ENCODE measurements at places on chromosomes 5 and 9. TPM values are rescaled to one million over a fixed set of nuclear protein-coding genes. Genes with fewer than 3 reads are reported as not detected.

- no peak overlapping the region for H3K27ac ChIP-seq
- H3K27me3 ChIP-seq, result no peaks in the 10 kb centered on the region
- DNase-seq, result no peak
- peaks cover 20% of the 10 kb centered on the region for H3K4me1 ChIP-seq
- H3K4me3 ChIP-seq, result no peak overlapping the region
Observed at GRCh38 chr9:37990404-37991015, 78.5 kb downstream of the SHB start.

DNA sequence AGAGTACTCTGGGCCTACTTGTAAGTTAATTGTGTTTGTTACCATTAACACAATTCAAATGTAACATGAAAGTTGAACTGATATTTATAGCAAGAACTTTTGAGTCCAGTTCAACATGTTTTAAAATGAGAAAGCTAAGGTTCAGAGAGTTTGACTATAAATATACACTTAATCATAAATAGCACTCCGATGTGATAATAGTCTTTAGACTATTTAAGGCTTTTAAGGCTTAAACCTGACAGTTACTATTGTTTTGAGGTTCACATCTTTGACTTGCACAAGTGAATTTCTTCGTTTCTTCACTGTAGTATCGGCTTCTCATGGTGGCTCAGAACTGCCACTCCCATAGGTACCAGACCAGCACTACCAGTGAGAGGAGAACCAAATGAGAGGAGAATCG lies 42.4 kb downstream of the ZNF608 start:
- H3K27me3 ChIP-seq, result no peaks in the 10 kb centered on the region
- no peak for DNase-seq
- H3K4me3 ChIP-seq, result no peak overlapping the region
- no peaks in the 10 kb centered on the region for H3K4me1 ChIP-seq

- H3K4me1 ChIP-seq, result no peaks in the 10 kb centered on the region
- H3K27ac ChIP-seq, result no peak overlapping the region
- DNase-seq, result no peak
- H3K27me3 ChIP-seq, result no peaks in the 10 kb centered on the region
- no peaks in the 10 kb centered on the region for H3K36me3 ChIP-seq
- no peak overlapping the region for H3K4me3 ChIP-seq
Observed at GRCh38 chr5:124199893-124200292, 546.5 kb downstream of the ZNF608 start.

DNA sequence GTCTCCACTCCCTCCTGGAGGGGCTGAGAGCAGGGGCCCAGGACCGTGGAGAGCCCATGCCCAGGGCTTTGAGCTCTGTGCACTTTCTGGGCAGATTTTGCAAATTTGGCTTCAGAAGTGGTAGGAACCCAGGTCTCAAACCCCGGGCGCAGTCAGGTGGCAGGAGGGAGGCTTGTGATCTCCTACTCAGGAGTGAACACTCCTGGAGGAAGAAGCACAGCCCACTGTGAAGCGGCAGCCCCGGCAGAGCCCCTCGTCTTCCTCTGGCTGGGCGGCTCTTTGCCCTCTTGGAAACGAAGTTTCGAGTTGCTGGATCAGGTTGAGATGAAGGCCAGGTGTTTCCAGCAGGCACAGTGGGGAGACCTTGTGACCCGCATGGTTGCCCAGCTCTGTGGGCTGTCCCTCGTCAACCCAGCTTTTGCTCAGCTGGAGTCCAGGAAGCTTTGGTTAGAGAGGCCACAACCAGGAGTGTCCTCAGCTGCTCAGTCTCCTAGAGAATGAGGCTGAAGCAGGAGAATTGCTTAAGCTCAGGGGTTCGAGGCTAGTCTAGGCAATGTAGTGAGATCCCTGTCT lies 48.5 kb downstream of the WNK2 start:
- no peak for DNase-seq
- H3K4me3 ChIP-seq, result no peak overlapping the region
- no peak overlapping the region for H3K27ac ChIP-seq
- H3K27me3 ChIP-seq, result no peaks in the 10 kb centered on the region

- no peak overlapping the region for H3K4me3 ChIP-seq
- no peak overlapping the region for H3K27ac ChIP-seq
Observed at GRCh38 chr9:108052431-108053080, 563.0 kb upstream of the KLF4 start.

DNA sequence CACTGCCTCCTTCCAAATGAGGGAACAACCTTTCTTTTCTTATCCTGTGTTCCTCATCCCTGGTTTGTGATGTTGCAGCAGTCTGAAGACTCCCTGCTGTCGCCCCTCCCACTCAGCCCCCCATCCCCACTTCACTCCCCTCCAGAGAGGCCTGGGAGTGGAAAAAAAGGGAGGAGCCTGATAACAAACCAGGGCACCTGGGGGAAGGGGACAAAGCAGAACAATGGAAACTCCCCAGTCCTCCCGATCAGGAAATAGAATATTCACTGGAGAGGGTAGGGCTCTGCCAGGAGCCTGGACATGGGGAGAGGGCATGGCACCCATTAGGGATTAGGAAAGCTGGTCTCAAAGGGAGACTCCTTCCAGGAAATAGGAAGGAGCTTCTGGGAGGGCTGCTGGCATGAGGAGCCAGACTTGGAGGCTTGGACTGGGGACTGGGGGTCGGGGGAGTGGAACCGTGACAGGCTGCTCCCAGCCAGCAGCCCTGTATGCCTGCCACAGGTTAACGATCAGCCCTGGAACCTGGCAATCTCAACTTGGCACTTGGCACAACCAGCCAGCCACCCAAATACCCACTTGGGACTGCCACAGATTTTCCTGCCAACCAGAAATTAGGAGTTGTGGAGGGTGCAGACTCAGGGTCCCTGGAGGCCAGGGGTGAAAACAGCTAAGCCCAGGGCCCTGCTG lies 20.0 kb downstream of the PCDH1 start:
- H3K27ac ChIP-seq, result no peak overlapping the region
- H3K36me3 ChIP-seq, result no peaks in the 10 kb centered on the region
- H3K27me3 ChIP-seq, result no peaks in the 10 kb centered on the region
- no peaks in the 10 kb centered on the region for H3K4me1 ChIP-seq
- H3K4me3 ChIP-seq, result no peak overlapping the region

GRCh38 chr5:9058666-9059065 lies 487.2 kb downstream of the SEMA5A start:
- H3K36me3 ChIP-seq, result no peaks in the 10 kb centered on the region
- H3K4me3 ChIP-seq, result no peak overlapping the region
- DNase-seq, result no peak
- no peaks in the 10 kb centered on the region for H3K4me1 ChIP-seq

- no peaks in the 10 kb centered on the region for H3K4me1 ChIP-seq
- no peaks in the 10 kb centered on the region for H3K27me3 ChIP-seq
Observed at GRCh38 chr9:135565141-135565628, 3.6 kb downstream of the PAEP start.

DNA sequence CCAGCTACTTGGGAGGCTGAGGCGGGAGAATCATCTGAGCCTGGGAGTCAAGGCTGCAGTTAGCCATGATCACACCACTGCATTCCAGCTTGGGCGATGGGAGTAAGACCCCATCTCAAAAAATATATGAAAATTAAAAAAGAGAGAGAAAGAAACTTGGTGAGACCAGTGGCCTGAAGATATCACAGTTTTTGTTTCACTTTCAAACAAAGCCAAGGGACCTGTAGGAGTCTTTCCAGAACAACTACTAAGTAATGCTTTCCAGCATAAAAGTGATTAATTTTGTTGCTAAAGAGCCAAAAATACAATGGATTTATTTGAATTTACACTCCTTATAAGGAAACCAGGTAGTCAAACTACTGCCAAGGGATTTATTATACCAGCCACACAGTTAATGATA lies 23.5 kb downstream of the GKAP1 start:
- no peaks in the 10 kb centered on the region for H3K27me3 ChIP-seq
- H3K4me1 ChIP-seq, result no peaks in the 10 kb centered on the region
- no peak overlapping the region for H3K27ac ChIP-seq
- peaks cover 30% of the 10 kb centered on the region for H3K36me3 ChIP-seq
- no peak for DNase-seq

GRCh38 chr5:14064841-14065240 lies 78.3 kb upstream of the TRIO start:
- no peaks in the 10 kb centered on the region for H3K27me3 ChIP-seq
- no peaks in the 10 kb centered on the region for H3K36me3 ChIP-seq
- no peak overlapping the region for H3K27ac ChIP-seq
- no peak overlapping the region for H3K4me3 ChIP-seq
- DNase-seq, result no peak

DNA sequence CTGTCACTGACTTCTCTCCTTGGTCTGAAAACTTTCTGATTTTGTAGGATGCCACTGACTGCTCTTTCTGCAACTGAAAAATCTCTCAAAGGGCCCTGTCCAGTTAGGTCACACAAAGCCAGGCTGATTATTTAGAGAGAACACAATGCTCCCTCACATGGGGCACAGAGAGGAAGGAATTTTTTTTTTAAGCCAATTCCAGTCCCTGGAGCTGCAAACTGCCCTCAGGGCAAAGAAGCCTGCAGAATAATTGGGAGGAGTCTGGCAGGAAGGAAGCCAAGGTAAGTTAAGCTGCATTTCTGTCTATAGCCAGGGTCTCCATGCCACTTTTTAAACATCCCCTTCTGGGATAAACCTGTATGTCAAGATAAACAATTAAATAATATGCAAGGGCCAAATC lies 305.5 kb downstream of the ZSWIM6 start:
- H3K27me3 ChIP-seq, result no peaks in the 10 kb centered on the region
- no peak for DNase-seq
- no peaks in the 10 kb centered on the region for H3K4me1 ChIP-seq
- no peak overlapping the region for H3K4me3 ChIP-seq
- H3K27ac ChIP-seq, result no peak overlapping the region

GRCh38 chr9:18365651-18366050 lies 108.3 kb upstream of the ADAMTSL1 start:
- no peaks in the 10 kb centered on the region for H3K27me3 ChIP-seq
- H3K27ac ChIP-seq, result no peak overlapping the region
- DNase-seq, result no peak
- H3K4me1 ChIP-seq, result no peaks in the 10 kb centered on the region
- no peak overlapping the region for H3K4me3 ChIP-seq

The CCIN gene
- not detected for total RNA-seq

The CCL21 gene
- total RNA-seq, result 7.9 TPM

The EMB gene
- 6.4 TPM for total RNA-seq

The KCTD16 gene
- total RNA-seq, result 0.64 TPM

The GAS1 gene
- 605 TPM for total RNA-seq

The EGR1 gene
- total RNA-seq, result 419 TPM

The SLC27A4 gene
- total RNA-seq, result 16.6 TPM

All from ascending aorta (tissue), 2 donors.